ENCODE measurements at places on chromosomes 7 and 10.

DNA sequence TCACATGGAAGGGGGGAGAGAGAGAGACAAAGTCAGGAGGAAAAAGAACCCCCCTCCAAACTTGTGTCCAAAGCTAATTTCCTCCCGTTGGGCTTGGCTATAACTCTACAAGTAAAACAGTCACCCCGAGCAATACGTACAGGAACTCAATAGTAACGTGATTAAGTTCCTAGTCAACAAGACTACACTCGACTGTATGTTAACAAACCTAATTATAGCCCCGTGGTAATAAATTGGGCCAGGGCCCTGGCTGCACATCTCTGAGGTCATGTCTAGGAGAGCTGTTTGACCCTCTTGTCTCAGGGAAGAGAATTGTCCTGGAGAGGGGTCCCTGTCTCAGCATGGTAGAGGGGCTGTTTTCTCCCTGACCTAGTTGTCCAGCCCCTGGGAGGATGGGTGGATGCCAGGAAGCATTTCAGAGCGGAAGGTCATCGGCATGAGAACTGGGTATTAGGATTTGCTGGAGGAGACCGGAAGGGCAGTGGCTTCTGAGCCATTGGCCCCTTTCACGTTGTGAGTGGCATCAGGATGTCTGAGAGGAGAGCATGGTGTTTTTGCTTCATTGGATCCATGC is 60.2 kb upstream of the COMTD1 start:
- DNase-seq: no peak

- DNase-seq: no peak
Measured at GRCh38 chr10:29326886-29327745, 38.2 kb downstream of the LYZL1 start.

DNA sequence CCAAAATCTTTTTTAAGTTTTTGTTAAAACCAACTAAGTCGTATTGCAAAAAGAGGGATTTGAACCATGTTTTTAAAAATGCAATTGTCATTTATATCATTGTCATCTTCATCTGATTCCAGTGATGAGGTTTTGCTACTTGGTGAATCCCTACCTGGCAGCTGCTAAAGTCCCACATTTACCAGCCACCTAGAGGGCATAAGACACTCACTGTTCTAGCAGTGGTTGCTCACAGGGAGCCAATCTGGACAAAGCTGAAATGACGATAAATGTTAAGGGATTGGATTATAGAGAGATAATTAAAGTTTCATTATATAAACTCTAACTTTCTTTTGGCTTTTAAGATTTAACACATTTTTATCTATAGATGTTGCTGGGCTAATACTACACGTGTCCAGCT is 18.7 kb downstream of the KIFBP start:
- no peak for DNase-seq

- DNase-seq: no peak
Measured at GRCh38 chr7:35707422-35707821, 12.5 kb upstream of the HERPUD2 start.

- no peak for DNase-seq
Measured at GRCh38 chr7:88912852-88913251, 117.3 kb upstream of the TEX47 start.

GRCh38 chr7:77727936-77728701 is 31.9 kb downstream of the RSBN1L start:
- no peak for DNase-seq
